ENCODE measurements at places on chromosomes 2 and 18.

GRCh38 chr2:151350579-151351195, 6.7 kb upstream of the TNFAIP6 start:
- no peak for DNase-seq

DNA sequence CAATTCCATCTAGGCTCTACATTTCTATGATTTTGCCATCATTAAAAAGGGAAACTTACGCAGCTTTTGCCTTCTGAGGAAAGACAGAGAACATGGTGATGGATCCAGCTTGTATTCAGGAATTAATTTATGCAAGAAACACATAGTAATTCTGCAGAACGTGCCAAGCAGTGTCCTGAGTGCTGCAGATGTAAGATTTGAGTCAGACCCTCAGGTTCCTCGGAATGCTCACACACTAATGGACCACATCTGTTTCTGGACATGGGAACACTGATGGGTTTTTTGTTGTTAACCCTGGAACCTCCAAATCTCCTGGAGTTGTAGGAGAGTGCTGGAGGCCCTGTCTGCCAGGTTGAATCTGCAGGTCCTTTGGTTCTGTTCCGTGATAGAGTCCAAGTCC, 132.9 kb downstream of the SETBP1 start:
- DNase-seq, result no peak

GRCh38 chr18:48968412-48969215, 17.8 kb upstream of the SMAD7 start:
- DNase-seq, result no peak

- DNase-seq, result no peak
These were observed 36.7 kb downstream of the WDFY1 start for GRCh38 chr2:223908304-223908998.

- no peak for DNase-seq
These were observed 260.9 kb downstream of the ICOS start for GRCh38 chr2:204197336-204198005.

GRCh38 chr2:56034258-56034657, 110.7 kb upstream of the EFEMP1 start:
- no peak for DNase-seq

GRCh38 chr2:218401890-218402289, 2.2 kb downstream of the CTDSP1 start:
- DNase-seq, result no peak

DNA sequence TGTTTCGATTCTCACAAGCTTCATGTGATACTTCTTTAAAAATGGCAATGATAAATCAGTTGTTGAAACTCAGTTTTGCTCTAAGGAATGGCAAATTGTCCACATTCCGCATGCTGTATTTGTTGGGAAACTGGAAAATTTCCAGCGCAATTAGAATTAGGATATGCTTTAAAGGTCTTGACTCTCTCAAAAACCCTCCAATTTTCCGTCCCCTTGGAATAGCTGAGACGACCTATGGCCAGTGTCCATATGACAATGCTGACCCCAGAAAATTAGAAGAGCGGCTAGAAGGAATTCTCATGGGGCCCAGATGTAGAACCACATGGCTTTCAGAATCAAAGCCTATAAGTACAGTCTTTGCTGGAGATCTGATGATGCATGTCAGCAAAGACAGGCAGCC, 170.8 kb downstream of the TMEM18 start:
- no peak for DNase-seq

GRCh38 chr2:235861383-235861782, 306.8 kb downstream of the GBX2 start:
- no peak for DNase-seq

GRCh38 chr2:20966061-20966595, 77.7 kb downstream of the APOB start:
- DNase-seq, result no peak

DNA sequence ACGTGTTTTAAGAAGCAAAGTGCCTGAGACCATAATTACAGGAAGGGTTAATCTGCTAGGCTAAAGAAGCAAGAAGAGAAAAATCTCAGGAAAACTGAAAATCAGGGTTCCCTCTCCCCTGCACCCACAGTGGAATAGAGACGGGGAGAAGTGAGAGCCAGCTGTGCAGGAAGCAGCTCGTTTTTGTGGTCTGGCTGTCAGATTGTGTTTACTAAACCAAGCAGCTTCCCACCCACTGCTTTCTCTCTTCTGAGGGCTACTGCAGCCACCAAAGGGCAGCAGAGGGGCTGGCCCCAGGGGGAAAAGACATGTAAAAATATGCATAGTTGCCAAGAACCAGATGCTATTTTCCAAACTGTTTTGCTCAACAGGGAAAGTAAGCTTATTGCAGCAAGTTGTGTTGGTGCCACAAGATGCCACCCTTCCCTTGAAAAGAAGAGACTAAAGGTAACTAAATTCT, 72.6 kb upstream of the THUMPD2 start:
- no peak for DNase-seq

DNA sequence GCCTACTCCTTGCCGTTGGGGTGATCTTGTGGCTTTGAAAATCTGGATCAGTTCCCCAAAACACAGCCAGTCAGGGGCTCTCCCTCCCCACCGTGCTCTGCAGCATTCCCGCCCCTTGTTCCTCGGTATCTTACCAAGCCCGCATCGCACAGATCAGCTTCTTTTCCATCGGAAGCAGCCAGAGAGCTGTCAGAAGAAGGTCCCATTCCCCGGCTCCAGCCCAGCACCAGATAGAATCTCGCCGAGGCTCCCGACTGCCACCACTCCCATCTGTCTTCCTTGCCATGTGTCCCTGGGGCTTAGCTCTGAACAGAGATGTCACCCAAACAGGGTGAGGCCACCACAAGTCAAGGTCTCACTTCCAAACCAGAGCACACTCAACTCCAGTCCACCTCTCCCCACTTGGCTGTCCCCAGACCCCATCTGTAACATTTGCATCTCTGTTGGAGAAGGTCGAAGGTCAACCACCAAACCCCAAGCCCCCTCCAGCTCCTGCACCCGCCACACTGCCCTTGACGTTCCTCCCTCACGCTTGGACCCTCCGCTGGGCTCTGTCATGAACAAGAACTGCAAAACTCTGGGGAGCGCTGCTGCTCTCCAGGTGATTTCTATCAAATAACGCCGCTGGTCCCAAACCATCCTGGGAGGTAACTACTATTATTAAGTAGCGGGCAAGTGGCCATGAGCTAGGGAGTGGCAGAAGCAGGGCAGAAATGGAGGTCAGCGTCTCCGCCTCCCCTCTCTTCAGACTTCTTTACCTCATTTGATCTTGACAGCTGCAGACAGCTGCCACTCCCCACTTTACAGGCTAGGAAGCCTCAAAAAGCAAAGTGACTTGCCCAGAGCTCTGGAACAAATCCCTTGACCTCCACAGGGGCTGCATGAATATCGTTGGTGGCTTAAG, 70.0 kb upstream of the TAF1B start:
- DNase-seq, result no peak

DNA sequence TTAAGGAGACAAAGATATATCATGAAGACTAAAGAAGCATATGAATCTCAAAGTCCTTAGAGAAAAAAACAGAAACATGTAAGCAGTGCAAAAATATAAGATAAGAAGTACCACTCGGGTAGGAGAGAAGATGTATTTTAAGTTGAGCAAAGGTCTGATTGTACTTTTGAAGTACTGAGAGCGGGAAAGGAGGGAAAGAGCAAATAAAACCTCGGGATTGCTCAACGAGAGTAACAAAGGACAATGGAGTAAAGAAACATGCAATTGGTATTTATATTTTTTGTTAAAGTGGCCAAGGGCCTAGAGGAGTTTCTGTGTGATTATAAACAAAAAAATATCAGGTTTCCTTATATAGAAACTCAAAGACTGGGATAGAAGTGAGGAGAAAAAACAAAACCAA, 251.9 kb downstream of the LNPK start:
- DNase-seq, result no peak

DNA sequence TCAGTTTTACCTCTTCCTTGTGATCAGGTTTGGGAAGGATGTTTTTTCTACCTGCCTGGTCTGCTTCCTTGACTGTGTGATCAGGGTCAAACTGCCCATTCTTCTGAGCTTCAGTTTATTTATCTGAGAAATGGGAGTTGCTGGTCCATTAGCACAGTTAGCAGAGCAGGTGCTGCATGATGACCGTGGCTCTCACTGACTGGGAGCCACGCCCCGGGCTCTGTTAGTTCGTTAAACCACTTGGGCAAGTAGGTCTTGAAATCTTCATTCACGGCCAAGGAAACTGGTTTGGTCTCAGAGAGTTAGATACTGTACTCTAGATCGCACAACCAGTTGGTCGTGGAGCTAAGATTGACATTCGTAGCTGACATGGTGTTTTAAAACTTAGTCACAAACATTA, 41.7 kb downstream of the INPP5D start:
- DNase-seq, result no peak

GRCh38 chr18:62017618-62018017, 124.8 kb upstream of the RNF152 start:
- DNase-seq, result no peak

- DNase-seq, result no peak
These were observed 139.6 kb upstream of the ASB18 start for GRCh38 chr2:236403811-236404210.

GRCh38 chr2:16152928-16153753, 212.8 kb downstream of the MYCN start:
- no peak for DNase-seq

DNA sequence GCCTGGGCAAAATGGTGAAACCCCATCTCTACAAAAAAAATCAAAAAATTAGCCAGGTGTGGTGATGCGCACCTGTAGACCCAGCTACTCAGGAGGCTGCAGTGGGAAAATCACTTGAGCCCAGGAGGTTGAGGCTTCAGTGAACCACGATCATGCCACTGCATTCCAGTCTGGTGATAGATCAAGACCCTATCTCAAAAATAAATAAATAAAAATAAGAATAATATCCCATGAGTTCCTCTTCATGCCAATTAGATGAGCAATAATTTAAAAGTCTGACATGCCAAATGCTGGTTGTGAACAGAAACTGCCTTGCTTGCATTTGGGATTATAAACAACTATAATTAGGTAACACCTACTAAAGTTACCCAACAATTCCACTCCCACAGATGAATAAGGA, 22.1 kb upstream of the ANKRD44 start:
- no peak for DNase-seq

- DNase-seq, result no peak
These were observed 6.3 kb upstream of the PARD3B start for GRCh38 chr2:204539019-204539385.

DNA sequence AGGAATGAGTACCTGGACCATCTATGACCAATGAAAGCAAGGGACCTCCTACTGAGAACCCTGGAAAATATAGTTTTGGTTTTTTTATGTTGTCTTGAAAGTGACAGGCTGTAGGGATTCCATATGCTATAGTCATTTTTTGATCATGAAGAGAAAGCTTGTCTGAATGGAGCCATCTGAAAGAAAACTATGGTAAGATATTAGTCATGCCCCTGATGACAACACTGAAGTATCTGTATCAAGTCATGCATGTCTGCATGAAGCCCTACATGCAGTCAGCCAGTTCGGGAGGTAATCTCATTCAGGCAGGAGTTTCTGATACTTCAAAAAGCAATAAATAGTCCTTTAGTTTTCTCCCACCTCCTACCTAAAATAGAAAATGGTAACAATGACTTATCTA, 1042.0 kb downstream of the DPP10 start:
- DNase-seq, result no peak
